ENCODE measurements at places on chromosomes 2 and 18.

- no peak for DNase-seq
Measured at GRCh38 chr2:160360089-160360757, 133.4 kb downstream of the RBMS1 start.

GRCh38 chr2:240060977-240061591 is 7.8 kb upstream of the OR6B3 start:
- DNase-seq, result peak; percentile 47

GRCh38 chr2:200331061-200331400 is 24.5 kb downstream of the SPATS2L start:
- DNase-seq, result no peak

- peak; percentile 44 for DNase-seq
Measured at GRCh38 chr2:24164416-24164973, 10.4 kb upstream of the FAM228A start.

- DNase-seq, result no peak
Measured at GRCh38 chr18:711310-711656, 1.1 kb downstream of the ENOSF1 start.

- DNase-seq, result no peak
Measured at GRCh38 chr2:70211595-70211994, 20.8 kb upstream of the C2orf42 start.

DNA sequence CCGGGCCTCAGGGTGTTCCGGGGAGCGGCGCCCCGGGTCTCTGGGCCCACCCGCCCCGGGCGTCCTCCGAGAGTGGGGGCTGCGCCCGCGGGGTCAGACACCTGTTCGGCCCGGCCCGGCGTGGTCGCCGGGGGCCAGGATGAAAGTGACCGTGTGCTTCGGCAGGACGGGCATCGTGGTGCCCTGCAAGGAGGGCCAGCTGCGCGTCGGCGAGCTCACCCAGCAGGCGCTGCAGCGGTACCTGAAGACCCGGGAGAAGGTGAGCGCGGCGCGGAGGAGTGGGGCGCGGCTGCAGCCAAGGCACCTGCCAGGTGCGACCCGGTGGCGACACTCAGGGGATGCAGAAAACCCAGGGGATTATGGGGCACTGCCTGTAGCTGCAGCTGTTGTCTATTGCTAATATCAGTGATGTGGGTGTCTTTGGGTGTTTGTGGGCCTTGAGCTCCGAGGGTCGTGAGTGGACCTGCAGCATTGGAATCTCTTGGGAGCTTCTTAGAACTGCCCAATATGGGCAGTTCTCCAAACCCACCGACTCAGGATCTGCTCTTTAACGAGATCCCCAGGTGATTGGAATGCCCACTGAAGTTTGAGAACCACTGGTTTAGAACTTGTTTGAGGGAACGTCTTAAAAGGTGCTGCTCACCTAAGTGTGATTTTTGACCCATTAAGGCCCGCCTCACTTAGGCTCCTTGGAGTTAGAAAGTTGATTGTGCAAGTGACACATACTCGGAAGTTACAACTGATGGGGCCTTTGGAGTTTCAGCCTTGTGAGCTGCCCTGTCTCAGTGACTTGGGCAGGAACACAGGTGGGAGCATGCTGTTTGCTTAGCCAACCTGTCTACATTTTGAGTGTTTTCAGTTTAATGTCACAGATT is 823 bp downstream of the PARD3B start:
- no peak for DNase-seq

DNA sequence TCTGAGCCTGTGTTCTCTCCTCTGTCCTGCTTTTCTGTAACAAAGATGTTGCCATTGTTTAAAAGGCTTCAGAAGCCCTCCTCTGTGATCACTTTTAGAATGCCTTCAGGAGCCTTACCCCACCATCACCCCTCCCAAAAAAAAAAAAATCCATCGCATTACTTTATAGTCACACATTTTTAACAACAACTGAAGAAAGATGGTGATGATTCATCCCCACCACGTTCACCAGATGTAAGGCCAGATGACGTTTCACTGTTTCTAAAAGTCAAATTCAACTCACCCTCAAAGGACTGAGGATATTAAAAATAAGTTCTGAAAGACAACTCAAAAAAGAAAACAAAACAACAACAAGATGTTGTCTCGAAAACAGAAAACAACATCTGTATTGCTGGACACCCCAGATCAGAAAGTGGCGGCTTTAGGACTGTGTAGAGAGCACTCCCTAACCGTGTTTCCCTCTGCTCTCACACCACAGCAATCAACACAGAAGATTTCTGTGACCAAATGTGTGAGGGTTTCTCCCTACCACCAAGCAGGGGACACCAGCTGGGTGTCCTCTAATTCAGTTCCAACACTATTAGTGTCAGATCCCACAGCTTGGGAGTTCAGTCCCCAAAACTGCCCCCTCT is 61.9 kb upstream of the CREB1 start:
- no peak for DNase-seq

- DNase-seq, result no peak
Measured at GRCh38 chr18:3816610-3817363, 366.8 kb downstream of the TGIF1 start.

GRCh38 chr2:191881982-191882816 is 35.3 kb upstream of the CAVIN2 start:
- no peak for DNase-seq

- DNase-seq, result no peak
Measured at GRCh38 chr18:76643199-76643598, 148.2 kb upstream of the ZNF516 start.

DNA sequence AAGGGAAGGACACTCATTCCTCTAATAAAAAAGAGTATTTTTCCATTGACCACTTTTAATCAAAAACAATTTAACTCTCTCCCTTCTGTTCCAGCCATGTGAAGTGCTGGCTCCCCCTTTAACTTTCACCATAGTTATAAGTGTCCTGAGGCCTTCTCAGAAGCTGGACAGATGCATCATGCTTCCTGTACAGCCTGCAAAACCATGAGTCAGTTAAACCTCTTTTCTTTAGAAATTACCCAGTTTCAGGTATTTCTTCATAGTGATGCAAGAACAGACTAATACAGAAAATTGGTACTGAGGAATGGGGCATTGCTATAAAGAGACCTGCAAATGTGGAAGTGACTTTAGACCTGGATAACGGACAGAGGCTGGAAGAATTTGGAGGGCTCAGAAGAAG is 643.6 kb upstream of the DDX18 start:
- no peak for DNase-seq

DNA sequence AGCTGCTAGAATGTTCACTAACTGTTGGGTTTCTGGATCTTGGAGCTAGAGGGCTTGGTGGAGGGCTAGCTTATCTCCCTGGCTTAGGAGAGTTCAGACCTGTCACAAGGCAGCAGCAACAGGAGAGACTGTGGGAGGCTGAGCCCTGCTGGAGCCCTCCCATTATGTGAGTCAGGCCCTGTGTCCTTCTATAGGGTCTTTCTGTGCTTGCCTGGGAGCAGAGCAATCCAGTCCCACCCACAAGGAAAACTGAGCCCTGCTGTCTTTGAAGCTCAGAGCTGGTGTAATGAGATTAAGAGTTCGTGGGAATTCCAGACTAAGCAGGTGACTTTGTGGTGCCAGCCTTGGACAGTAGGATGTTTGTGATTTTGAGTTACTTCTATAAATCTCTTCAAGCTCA is 249.0 kb downstream of the TTC32 start:
- DNase-seq, result no peak

DNA sequence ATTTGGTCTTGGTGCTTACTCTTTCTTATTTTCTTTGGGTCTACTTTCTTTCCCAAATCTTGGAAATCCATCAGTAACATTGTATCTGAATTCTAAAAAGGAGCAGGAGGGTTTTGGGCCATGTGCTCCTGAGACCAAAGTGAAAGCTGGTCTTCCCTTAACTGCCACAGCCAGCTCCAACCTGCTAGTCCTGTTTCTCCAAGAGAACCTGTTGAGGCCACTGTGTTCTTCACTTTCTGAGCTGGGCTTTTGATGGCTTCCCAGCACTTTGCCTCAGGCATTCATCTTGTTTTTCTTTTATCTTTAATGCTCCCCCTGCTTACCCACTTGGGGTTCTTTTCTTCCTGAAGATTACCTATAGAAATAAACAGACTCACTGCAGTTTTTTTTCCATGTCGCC is 53.3 kb downstream of the ARHGAP28 start:
- DNase-seq, result no peak

DNA sequence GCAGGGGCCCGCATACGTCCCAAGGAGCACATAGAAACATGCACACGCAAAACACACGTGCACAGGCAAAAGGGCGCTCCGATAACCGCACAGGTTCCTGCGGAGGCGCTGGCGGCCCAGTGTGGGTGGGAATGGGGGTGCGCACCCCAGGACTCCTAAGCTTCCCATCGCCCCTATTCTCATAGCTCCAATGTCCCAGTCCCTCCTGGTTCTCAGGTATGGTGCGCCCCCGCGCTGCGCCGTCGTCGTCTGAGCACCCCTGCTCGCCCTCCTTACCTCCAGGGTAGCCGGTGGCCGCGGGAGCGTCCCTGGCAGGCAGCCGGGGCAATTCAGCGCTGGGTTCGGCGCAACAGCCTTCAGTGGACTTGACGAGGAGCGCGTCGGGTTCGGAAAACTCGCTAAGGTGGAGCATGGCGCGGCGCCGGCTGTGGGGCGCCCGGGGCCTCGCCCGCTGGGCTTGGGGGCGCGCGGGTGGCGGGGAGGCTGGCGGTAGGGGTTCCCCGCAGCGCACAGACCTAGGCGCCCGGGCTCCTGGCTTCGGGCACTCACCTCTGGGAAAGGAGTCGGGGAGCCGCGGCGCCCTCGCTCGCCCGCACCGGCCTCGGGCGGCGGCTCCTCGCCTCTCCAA is 328 bp downstream of the EGR4 start:
- no peak for DNase-seq

DNA sequence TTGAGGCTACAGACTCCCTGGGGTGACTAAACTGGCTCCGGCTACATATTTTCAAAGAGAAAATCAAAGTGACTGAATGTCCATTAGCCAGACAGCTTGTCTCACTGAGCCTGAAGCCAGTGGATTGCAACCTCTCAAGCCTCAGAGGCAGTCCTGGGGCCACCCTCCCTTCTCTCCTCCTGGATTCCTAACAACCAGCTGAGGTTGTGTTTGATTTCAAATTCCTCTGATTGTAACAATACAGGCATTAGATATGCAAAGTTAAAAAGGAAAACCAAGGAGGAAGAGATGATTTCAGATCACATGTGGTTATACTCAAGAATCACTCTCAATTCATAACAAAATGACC is 101.0 kb upstream of the LMAN1 start:
- DNase-seq, result no peak

DNA sequence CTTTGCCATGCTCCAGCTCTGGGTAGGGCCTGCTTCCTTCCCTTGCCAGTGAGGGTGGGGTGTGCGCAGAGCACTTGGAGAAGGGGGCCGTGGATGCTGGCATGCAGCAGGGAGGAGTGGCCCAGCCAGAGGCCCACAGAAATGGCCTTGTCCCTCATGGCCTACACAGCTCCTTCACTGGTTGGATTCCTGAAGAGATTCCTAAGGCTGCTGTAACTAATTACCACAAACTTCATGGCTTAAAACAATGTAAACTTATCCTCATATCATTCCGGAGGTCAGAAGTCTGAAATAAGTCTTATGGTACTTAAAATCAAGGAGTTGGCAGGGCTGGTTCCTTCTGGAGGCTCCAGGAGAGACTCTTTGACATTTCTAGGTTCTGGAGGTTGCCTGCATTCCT is 195.2 kb downstream of the GLI2 start:
- DNase-seq, result no peak

DNA sequence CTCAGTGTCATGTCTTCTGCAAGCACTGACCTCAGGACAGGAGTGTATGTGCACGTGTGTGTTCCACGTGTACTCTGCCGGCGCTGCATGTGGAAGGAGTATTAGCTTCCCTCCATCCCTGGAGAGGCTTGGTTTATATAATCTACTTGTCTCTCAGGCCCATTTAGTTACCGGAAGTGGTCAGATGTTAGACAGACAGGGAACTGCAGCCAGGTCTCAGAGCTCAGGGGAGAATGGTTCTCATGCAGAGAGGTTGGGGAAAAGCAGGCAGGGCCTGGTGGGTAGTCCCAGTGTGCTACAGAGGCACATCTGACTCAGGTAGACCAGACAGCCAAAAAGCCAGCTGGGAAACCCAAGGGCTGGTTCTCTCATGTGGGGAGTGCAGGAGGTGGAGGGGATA is 167.9 kb downstream of the CTIF start:
- no peak for DNase-seq

- no peak for DNase-seq
Measured at GRCh38 chr2:171226461-171226860, 65.8 kb upstream of the TLK1 start.

- no peak for DNase-seq
Measured at GRCh38 chr2:239577935-239578334, 177.1 kb upstream of the HDAC4 start.

GRCh38 chr18:36284268-36284667 is 13.2 kb upstream of the FHOD3 start:
- DNase-seq, result no peak

DNA sequence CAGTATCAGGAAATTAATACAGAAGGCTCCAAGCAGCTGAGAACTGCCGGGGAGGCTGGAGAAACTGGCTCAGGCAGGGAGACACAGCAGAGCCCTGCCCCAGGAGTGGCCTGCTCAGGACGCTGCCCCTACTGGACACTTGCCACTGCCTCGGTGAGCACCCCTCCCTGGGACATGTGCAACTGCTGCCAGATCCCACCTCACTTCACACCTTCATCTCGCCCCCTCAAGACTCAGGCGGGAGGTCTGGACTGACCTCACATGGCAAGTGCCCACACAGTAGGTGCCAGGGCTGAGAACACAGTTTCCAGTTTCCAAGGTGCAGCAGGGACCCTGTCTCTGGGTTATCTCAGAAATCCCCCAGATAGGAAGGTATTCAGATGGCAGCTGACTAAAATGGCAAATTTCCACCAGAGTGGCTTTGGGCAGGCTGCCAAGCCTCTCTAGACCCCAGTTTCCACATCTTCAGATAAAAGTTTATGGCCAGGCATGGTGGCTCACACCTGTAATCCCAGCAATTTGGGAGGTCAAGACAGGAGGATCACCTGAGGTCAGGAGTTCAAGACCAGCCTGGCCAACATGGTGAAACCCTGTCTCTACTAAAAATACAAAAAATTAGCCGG is 33.7 kb upstream of the LBH start:
- DNase-seq, result no peak

DNA sequence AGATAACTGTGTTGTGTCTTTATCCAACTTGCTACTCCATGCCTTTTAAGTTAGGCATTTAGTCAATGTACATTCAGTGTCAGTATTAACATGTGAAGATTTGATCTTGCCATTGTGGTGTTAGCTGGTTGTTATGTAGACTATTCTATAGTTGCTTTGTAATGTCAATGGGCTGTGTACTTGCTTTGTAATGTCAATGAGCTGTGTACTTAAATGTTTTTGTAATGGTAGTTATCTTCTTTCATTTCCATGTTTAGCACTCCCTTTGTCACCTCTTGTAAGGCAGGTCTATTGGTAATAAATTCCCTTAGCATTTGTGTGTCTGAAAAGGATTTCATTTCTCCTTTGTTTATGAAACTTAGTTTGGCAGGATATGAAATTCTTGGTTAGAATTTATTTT is 53.4 kb downstream of the MC4R start:
- DNase-seq, result no peak

GRCh38 chr2:8298783-8299182 is 383.1 kb upstream of the ID2 start:
- no peak for DNase-seq

- no peak for DNase-seq
Measured at GRCh38 chr2:220134756-220135534, 507.5 kb downstream of the SLC4A3 start.

GRCh38 chr2:8630676-8631464 is 51.0 kb upstream of the ID2 start:
- no peak for DNase-seq

GRCh38 chr2:169012812-169013627 is 18.1 kb downstream of the ABCB11 start:
- no peak for DNase-seq

- no peak for DNase-seq
Measured at GRCh38 chr2:133541376-133541775, 26.9 kb downstream of the NCKAP5 start.

- no peak for DNase-seq
Measured at GRCh38 chr18:13388586-13389490, 170.3 kb downstream of the LDLRAD4 start.
